ENCODE measurements at places on chromosomes 2 and 18.

- DNase-seq = no peak
These were observed 1.1 kb downstream of the DLGAP1 start for GRCh38 chr18:4453874-4454536.

GRCh38 chr2:72994991-72995380 lies 76.5 kb downstream of the SFXN5 start:
- no peak for DNase-seq

GRCh38 chr2:4762951-4763376 lies 929.2 kb upstream of the SOX11 start:
- DNase-seq = no peak

DNA sequence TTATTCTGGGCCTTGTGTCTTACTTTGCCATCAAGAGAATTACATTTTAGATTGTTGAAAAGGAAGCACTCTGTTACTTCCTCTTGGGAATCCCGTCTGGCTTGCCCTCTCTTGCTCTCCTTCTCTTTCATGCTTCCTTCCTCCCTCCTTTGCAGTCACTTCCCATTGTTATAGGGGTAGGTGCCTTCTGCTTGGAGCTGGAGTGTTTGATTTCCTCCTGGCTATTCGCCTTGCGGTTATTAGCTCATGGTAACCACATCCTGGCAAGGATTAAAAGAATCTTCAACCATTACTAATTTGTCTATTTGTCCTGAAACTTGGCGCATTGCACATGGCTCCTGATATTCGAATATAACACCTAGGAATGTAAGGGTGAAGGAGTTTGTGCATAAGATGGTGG lies 115.0 kb downstream of the CERS6 start:
- DNase-seq = no peak

GRCh38 chr2:121599963-121600651 lies 49.2 kb downstream of the CLASP1 start:
- no peak for DNase-seq

- DNase-seq = no peak
These were observed 80.9 kb upstream of the POU3F3 start for GRCh38 chr2:104772996-104773395.

DNA sequence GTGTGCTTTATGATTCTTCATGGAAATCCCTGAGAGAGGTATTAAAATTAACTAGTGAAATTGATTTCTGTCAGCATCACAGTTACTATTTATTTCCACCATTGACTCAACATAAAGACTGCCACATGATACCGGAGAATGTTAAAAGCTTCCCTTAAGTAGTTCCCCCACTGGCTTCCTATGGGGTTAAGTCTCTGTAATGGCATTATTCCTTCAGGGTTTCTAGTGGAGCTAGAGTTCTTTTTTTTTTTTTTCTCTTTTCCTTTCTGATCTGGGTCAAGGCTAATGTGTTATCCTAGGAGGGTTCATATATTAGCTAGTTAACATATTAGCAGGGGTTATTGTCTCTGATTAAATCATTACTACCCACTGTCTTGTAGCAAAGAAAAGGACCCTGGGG lies 1919.1 kb upstream of the PIK3C3 start:
- no peak for DNase-seq

DNA sequence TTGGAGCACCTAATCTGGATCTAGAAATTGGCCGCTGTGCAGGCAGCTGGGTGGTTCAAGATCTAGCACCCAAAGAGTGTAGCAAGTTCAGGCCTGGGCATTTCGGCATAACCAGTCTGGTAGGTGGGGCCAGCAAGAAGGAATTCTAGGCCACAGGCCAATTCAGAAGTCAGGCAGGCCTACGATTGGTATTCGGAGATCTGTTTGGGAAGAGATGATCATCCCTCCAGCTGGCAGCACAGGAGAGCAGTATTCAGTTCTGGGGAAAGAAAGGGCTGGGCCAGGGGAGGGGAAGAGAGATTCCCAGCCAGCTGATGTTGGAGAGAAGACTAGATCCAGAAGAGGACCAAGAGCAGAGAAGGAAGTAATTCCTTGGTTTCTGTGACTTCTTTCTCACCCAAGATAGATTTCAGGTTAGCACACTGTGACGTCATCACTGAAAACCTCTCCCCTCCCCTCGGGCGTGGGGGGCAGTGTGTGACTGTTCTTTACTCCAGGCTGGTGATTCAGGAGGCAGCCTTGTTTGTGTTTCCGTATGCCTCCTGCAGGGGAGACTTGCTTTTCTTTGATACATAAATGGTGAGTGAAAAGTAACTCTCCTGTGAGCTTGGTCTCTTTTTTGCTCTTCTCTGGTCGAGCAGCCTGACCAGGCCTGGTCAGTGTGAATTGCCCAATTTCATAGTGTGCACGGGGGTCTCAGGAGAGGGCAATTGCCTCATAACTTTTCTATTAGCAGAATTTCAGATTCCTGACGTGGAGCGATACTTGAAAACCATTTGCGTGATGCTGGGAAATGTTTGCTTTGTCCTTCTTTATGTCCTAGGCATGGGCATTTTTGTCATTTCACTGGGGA lies 61.1 kb downstream of the MEIS1 start:
- no peak for DNase-seq

- no peak for DNase-seq
These were observed 719 bp upstream of the ATP6V1B1 start for GRCh38 chr2:70934981-70935380.

DNA sequence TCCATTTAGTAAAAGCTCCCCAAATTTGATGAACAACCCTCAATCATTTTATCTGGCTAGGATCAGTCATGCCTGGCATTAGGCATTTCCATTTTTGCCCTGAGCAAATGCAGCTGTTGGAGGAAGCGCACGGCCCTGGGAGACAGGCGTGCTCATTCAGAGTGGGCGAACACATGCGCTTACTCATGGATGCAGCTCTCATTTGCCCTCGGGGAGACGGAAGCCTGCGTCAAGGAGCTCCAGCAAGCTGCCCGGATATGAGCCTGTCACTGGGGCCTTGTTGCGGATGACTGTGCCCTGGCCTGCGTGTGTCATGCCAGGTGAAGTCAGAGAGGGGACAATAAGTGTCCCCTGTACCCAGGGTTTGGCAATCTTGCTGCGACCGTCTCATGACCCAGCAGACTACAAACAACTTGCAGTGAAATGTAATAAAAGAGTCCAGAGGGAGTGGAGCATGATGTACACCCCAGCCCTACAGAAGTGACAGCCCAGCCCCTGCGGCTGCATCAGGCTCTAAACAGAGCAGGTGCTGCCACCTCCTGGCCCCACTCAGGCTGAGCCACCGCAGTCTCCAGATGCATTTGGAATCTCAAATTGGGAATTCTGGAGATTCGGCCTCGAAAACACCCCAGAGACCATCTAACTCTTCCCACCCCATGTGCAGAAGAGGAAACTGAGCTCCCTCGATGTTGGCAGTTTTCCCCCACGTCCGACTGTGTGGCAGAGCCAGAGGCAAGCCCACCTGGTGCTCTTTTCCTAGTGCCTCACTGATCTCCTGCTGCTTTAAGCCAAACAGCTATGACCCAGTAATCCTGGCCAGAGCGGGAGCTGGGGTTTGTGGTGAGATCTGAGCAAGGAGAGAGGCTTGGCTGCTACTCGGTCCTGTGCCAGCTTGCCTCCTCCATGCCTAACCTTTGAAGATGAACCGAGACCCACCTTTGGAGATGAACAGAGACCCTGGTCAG lies 105.0 kb upstream of the ALK start:
- DNase-seq = no peak

DNA sequence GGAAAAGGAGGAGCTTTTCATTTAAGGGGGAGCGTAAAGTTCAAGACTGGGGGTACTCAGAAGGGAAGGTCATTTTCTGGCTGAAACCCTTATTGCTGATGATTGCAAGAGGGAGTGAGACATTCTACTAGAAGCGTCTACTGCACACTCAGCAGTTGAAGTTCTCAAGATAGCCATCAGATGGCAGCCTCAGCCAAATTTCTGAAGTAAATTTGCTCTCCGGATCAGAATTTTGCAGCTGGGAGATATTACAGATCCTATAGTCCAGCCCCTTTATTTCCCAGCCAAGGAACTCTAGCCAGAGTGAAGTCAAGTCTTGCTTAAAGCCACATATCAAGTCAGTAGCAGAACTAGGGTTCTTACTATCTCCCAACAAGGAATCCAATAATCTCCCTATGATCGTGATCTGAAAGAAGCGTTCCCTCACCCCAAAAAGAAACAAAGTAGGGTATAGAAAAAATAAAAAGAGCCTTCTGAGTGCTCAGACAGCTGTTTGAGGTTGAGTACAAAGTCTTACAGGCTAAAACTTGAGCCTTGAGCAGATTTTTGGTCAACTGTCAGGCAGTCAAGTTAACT lies 24.0 kb downstream of the RAX start:
- no peak for DNase-seq

GRCh38 chr2:88090446-88091283 lies 23.0 kb downstream of the SMYD1 start:
- no peak for DNase-seq

- no peak for DNase-seq
These were observed 14.3 kb upstream of the PIEZO2 start for GRCh38 chr18:11163665-11164064.

DNA sequence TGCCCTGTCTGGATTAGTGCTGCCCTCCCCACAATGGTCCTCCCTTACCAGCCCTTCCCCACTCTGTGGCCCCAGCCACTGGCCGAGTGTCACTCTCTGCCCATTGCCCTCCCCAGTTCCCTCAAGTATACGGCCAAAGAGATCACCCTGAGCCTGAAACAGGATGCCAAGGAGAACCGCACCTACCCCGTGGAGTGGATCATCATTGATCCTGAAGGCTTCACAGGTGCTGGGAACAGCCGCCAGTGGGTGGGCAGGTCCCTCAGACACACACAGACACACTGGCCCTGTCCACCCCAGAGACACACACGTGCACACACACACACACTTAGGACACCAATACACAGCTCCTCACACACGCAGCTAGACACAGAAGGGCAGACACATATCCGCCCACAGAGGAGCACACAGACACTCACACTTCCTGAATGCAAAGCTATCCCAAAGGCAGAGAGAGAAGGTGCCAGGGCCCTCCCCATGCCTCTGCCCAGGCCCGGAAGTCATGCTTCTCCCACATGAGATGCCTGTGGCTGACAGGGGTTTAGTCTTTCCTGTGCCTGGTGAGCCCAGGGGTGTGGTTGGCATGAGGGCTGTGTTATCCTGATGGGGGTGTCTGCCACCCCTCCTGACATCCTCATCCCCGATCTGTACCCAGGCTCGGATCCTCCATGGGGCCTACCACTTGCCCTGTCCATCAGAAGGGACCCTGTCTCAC lies 2.9 kb downstream of the CHRND start:
- DNase-seq = no peak

- DNase-seq = no peak
These were observed 104.0 kb downstream of the COBLL1 start for GRCh38 chr2:164737612-164738081.

DNA sequence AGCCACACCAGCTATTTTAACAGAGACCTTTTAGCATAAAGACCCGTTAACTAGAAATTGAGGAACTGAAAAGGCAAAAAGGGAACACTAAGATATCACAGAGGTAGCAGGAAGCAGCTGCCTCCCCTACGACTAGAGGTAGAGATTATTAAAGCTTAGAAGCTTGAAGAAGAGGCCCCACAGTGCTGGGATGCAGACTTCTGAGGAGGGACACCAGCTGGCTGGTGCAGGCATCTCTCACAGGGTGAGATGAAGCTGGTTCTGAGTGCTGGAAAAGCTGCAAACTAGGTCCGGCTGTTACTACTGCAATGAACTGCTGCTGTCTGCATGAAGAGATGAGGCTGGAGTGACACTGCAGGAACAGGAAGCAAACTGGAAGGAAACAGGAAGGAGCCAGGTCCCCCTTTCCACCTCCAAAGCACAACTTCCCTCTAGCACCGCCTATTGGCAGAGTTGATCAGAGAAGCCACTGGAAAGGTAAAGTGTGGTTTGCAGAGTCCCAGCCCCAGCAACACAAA lies 61.2 kb upstream of the MRPS9 start:
- no peak for DNase-seq

GRCh38 chr2:12296915-12297314 lies 419.8 kb upstream of the TRIB2 start:
- no peak for DNase-seq

DNA sequence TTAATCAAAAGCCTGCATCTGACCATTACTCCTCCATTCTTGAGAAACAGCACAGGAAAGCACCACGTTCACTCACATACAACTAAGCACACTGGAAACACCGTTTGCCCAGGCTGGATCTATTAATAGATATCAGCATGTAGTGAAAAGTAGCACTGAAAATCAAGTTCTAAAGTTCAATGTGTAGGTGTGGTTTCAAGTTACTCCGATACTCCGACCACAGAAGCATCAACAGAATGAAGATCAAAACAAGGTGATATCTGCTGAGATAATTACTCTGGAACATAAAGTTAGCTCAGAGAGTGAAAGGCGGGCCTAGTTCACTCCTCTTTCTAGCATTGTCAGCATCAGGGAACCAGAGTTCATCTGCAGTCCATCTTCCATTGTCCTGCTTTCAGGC lies 1367.4 kb upstream of the ACVR2A start:
- DNase-seq = no peak

DNA sequence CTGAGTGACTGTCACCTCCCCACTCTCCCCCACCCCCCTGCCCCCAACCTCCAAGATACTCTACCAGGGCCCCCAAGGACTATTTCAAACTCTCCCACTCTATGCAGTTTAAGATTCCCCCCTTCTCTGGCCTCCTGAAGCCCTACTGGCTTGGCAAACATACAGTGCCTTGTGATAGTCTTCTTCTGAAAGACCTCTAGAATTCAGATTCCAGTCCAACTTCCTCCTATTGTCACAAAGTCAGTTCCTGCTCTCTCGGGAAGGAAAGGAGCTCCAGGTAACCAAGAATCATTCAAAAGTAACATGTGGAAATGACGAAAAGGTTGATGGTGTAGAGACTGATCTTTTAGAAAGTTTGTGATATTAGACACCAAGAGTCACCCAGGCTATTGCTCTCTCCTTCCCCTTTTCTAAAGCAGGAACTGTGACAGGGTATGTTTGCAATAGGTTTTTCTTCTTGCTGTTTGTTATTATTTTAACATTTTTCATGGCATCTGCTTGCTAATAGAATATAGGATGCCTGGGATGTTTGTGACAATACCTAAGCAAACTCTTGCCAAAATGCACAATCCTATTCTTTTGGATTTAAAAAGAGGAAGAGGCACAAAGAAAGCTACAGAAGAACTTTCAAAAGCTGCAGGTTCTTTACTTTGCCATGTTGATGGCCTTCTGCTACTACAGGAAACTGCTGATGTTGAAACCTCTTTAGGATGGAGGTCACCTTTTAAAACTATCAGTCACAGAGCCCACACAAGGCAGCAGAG lies 93.5 kb upstream of the MGAT4A start:
- DNase-seq = no peak

GRCh38 chr2:20381457-20381856 lies 30.8 kb upstream of the PUM2 start:
- no peak for DNase-seq

GRCh38 chr2:160575368-160575767 lies 81.8 kb upstream of the RBMS1 start:
- no peak for DNase-seq

DNA sequence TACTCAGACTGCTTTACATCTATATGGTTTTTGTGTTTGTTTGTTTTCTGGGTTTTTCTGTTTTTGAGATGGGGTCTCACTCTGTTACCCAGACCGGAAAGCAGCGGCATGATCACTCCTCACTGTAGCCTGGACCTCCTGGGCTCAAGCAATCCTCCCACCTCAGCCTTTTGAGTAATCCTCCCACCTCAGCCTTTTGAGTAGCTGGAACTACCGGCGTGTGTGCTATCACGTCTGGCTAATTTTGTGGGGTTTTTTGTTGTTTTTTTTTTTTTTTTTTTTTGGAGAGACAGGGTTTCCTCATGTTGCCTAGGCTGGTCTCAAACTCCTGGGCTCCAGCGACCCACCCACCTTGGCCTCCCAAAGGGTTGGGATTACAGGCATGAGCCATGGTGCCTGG lies 9.1 kb downstream of the MAP3K2 start:
- no peak for DNase-seq

GRCh38 chr18:48263914-48264902 lies 145.0 kb downstream of the ZBTB7C start:
- DNase-seq = no peak

GRCh38 chr2:180255981-180256380 lies 248.9 kb upstream of the CWC22 start:
- no peak for DNase-seq
